ENCODE measurements at places on chromosomes 6 and 20.

- DNase-seq = no peak
Measured at GRCh38 chr20:46063652-46064054, 26.1 kb downstream of the NCOA5 start.

DNA sequence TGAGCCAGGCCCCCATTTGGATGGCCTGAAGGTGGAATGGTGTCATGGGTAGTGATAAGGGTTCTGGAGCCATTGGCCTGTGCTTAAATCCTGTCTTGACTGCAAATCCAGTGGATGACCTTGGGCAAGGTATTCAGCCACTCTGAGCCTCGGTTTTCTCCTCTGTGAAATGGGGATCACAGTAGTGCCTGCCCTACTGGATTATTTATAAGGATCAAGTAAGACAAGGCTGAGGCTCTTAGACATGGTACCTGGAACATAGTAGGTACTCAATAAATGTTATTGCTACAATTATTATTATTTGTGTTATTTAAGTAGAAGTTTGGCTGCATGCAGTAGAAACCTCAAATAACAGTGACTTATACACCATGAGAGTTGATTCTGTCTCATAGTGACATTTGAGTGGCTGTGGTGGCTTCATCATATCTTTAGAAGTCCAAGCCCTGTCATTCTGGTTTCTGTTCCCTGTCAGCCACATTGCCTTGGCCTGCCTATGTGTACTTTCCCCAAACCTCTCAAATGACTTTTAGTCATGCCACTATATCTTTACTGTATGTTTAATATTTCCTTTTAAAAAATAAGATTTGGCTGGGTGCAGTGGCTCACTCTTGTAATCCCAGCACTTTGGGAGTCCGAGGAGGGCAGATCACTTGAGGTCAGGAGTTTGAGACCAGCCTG, 37.6 kb upstream of the CHMP4B start:
- DNase-seq = no peak

- DNase-seq = no peak
Measured at GRCh38 chr20:37362821-37363220, 16.9 kb downstream of the SRC start.

DNA sequence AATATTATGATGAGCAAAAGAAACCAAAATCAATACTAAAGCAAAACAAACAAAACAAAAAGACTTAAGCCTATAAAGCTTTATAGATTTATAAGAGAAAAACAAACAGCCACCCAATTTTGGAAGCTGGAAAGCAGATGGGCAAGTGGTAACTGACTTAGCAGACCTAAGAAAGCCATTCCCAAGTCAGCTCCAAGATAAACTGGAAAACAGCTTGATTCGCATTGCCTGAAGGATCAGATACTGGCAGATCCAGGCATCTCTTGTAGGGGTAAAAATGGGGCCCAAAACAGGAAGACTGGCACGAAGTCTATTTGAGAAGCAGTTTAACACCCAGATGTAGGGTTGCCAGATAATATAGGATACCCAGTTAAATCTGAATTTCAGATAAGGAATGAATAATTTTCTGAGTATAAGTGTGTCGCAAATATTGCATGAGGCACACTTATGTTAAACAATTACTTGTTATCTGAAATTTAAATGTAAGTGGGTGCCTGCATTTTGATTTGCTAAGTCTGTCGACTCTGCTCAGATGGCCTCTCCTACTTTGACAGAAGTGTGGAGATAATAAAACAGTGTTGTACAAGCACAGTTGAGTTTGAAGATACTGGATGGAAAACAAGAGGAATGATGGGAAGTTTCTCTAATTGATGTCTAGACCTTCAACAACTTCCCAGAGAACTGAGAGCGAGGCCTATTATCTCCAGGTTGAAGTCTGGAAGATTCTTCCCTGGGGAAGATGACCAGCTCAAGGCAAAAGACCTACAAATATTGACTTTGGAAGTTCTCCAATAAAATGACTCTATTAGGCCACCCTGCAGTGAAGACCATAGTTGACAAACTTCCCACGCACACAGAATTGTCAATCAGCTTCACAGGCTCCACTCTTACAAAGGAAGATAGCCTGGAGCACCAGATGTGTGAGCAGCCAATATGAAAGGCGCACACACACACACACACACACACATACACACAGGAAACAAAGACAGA, 113.4 kb downstream of the FAM50B start:
- DNase-seq = no peak

GRCh38 chr6:37089783-37090182, 80.2 kb upstream of the PIM1 start:
- no peak for DNase-seq

DNA sequence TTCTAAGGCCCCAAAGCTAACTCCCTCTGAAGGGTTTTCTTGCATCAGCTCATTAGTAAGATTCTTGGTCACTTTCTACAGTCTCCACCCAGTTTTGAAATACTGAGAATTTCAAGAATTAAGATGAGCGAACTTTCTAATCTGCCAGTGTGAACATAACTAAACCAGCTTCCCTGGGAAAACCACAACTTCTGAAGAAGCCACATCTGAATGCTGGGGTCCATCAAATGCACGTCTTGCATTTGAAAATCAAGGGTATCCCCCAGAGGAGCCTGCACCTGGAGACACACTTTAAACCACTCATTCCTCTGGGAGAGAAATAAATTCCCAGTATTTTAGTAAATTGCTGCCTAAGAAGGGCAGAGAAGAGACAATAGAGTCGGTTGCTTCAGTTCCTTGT, 292.1 kb upstream of the CDH4 start:
- DNase-seq = no peak

DNA sequence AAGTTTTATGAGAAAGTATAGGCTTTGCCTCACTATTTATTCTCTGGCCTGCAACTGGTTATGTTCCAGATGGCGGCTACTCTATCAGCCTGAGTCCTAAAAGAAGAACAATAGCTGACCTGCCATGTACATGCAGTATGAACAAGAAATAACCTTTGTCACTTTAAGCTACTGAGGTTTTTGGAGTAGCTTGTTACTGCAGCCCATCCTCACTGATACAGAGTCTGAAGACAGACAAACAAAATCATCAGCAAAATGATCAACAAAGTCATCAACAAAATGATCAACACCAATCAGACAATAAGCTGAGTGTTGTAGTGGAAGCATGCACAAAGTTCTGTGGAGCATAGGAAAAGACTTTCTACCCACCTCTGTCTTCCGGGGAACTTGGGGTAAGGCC, 82.5 kb downstream of the PLCG1 start:
- DNase-seq = no peak

DNA sequence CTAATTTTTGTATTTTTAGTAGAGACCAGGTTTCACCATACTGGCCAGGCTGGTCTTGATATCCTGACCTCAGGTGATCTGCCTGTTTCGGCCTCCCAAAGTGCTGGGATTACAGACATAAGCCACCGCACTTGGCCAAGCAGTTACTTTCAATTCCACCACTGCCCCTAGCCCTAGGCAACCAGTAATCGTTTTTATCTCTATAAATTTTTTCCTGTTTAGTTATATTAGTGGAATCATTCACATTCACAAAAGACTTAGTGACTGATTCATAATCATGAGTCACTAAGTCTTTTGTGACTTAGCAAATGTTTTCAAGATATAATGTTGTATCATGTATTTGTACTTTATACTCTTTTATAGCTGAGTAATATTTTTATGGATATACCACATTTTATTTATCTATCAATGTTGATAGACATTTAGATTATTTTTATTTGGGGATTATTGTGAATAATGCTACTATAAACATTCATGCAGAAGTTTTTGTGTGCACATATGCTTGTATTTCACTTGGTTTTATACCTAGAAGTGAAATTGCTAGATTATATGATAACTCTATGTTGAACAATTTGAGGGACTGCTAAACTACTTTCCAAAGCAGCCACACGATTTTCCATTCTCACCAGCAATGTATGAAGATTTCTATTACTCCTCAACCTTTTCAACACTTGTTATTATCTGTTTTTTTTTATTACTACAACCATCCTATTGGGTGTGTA, 421.4 kb upstream of the ID4 start:
- peak; percentile 35 for DNase-seq

DNA sequence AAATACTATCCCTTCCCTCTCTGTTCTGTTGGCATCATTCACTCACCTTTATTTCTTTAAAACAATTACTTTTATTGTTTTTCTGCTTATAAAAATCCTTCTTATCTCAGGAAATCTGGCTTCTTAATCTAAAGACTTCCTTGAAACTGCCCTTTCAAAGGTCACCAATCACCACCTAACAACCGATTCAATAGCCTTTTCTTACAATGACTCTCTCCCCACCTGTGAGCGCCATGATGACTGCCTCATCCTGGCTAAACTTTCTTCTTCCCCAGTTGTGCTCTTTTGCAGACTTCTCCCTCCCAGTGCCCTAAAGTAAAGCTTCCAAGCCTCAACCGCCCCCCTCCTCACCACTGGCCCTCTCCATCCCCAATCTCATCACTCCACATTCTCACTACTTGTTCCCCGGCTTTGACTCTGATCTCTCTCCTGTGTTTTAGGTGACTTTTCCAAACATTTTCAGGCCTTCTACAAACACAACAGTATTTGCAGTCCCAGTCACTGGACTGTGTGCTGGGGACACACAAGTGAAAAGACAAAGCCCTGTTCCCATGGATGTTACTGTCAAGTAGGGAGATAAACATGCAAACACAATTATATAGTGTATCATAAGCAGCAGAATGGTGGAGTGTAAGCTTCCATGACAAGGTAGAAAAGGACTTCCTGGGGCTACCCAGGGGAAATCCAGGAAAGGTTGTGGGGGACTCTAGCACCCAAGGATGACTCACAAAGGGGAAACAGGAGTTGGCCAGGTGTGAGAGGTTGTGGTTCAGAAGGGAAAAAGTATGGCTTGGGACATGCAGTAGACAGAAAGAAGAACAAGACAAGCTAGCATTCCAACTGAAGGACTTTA, 12.8 kb downstream of the NHSL1 start:
- DNase-seq = no peak

DNA sequence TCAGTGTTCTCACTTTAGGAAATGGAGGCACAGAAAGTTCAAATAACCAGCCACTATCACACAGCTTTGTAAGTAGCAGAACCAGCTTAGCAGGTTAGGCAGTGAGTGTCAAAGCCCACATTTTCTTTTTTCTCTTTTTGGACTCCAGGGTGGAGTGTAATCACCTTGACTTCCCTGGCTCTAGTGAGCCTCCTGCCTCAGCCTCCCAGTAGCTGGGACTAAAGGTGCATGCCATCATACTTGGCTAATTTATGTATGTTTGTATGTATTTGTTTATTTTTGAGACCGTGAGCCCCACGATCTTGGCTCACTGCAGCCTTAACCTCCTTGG, 7.8 kb upstream of the NCOA3 start:
- DNase-seq = no peak

- DNase-seq = no peak
Measured at GRCh38 chr20:14709439-14709838, 372.0 kb upstream of the FLRT3 start.

- no peak for DNase-seq
Measured at GRCh38 chr6:17397764-17398194, 4.4 kb downstream of the CAP2 start.

DNA sequence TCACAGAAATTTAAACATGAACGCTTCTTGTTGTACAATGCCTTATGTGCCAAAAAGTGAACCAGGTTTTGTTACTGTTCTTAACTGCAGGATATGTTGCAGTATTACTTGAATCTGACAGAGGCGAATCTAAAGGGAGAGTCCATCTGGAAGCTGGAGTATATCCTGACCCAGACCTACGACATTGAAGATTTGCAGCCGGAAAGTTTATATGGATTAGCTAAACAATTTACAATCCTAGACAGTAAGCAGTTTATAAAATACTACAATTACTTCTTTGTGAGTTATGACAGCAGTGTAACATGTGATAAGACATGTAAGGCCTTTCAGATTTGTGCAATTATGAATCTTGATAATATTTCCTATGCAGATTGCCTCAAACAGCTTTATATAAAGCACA, 19.9 kb downstream of the SMPDL3A start:
- no peak for DNase-seq

- no peak for DNase-seq
Measured at GRCh38 chr6:95841560-95841959, 174.2 kb upstream of the FUT9 start.

DNA sequence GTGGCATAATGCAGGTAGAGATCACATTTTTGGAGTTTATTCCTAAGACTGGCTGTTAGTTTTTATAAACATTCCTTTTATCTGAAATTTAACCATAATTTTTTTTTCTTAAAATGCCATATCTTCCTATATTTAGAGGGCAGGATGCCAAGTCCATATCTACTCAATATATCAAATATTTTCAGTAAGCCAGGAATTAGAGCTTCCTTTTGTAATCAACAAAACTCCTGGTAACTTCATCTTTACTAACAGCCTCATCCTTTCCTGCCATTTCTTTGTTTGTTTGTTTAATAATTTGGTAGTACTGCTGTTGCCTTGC, 136.3 kb downstream of the OLIG3 start:
- no peak for DNase-seq

DNA sequence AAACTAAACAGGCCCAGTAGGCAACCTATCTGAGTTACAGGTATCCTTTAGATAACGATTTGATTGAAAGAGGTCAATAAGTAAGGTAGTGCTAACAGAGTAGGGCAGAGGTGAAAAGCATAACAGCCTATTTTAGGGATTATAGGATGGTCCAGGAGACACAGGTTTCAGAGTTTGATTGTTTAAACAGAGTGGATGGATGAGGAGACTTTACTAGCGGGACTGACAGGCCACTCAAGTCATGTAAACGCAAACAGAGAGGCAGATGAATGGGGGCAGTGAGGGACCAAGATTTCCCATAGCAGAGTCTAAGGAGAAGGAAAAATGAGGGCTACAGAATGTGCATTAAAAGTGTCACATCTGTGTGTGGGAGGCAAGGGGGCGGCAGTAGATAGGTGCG, 4.8 kb downstream of the NEDD9 start:
- no peak for DNase-seq

- no peak for DNase-seq
Measured at GRCh38 chr6:13099771-13100170, 228.6 kb downstream of the TBC1D7 start.

DNA sequence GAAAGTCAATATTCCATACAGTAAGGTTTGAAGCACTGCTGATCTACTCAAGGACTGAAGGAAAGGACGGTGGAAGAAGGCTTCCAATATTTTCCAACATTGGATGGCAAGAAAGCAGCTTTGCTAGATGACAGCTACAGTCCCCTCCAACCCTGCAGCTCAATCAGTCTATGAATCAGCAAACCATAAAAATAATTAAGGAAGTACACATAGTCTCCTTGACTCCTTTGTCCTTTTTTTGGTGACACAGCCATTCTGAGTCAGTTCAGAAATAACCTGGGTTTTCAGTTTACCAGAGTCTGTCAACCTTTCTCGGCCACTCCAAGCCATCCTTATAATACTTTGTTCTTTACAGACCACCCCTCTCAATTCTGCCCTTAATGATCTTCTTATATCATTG, 232.5 kb downstream of the IBTK start:
- no peak for DNase-seq

DNA sequence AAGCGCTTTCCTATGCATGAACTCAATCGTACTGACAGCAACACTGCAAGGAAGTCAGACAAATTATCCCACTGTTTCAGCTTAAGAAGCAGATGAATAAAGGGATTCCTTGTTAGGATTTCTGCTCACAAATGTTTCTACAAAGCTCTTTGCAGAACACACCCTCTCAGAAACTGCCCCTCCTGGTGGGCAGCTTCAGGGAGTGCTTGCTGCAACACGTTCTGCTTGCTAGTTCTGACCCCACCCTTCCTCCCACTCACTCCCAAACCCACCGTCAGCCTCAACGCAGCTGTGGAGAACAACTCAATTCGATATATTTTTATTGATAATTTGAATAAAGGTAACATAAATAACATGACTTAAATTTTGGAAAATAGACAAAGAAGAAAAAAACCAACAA, 250.8 kb upstream of the PRDM1 start:
- no peak for DNase-seq

- DNase-seq = peak; percentile 76
Measured at GRCh38 chr6:136226027-136226673, 24.0 kb downstream of the MTFR2 start.
